ENCODE measurements at places on chromosomes 16 and 17. TPM values are rescaled to one million over a fixed set of nuclear protein-coding genes. Genes with fewer than 3 reads are reported as not detected.

The TSPAN10 gene
- total RNA-seq: 0.25 TPM

The KRT32 gene
- not detected for total RNA-seq

The PHKB gene
- total RNA-seq: 116 TPM

The APOBR gene
- 0.25 TPM for total RNA-seq

Data from temporal lobe (tissue), 4 donors.